ENCODE measurements at places on chromosomes 13 and 19.
A peak's percentile ranks its signal among the peaks of the same experiment; 100 is the strongest.

GRCh38 chr19:32186542-32187330, 158.7 kb upstream of the ZNF507 start:
- no peak for DNase-seq

GRCh38 chr13:46307554-46307953, 79.5 kb downstream of the RUBCNL start:
- no peak for DNase-seq

DNA sequence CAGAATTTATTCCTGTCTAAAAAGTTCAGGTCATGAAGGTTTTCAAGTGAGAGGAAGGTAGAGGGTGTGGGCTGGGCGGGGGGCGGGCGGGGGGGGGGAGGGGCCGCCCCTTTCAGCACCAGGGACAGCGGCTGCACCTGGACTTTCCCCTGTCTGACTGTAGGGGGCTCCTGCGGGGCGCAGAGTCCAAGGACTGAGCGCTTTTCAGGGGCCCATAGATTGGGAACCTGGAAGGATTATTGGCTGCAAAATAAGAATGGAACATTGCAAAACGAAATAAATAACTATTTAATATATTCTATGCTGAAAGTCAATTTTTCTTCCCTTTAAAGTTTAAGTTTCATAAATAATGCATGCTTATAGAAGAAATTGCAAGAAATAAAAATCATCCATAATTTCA, 8.9 kb upstream of the CYP4F3 start:
- peak; percentile 2 for DNase-seq

DNA sequence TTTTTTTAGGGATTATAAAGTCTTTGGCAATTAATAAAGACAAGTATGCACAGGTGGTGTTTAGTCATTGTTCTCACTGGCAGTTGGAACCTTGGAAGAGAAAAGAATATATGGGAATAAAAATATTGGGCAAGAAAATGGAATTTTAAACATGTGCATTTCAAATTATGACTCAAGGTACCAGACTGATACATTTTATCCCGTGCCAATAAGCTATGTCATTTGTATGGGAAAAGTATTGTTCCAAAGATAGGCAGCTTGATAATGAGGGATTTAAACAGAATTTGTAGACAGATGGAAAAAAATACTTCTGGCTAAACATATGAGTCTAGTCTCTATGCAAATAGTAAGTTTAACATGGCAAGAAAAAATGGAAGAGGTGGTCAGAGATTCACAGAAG, 169.5 kb upstream of the UFM1 start:
- no peak for DNase-seq

DNA sequence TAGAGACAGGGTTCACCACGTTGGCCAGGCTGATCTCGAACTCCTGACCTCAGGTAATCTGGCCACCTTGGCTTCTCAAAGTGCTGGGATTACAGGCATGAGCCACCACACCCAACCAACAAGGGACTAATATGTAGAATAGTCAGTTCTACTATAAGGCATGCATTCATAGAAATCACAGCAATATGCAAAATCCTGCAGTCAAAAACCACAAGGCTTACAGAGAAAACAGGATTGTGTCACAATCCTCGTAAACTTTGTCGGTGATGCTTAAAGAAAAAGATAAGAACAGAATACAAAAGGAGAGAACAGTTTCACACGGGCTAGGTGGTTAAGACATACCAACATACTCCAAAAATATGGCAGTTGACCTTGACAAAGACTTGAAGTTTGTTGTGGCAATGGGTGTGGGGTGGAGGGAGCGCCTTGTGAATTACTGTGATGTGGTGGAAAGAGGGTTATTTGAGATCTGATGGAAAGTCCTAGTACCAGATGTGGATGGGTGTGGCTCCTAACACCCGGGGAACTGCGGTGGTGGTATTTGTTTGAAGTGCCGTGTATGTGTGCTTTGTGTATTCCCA, 12.4 kb downstream of the NOSIP start:
- peak; percentile 67 for DNase-seq

DNA sequence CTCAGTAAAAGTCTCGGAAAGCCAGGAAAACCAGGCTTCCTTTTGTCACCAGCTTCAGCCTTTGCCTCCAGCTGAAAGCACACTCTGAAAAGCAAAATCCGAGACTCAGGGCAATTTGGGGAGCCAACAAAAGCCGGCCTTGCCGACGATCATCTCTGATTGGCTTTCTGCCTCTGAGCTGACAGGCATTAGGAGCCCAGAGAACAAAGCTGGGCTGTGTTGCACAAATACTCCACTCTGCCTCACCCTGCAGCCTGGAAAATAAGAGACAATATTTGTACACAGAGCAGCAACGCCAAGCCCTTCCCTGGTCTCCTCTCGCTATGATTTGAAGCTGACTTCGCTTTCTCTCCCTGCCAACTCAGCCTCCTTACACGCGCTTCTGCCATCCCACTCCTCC, 46.9 kb downstream of the CACNA1A start:
- no peak for DNase-seq

DNA sequence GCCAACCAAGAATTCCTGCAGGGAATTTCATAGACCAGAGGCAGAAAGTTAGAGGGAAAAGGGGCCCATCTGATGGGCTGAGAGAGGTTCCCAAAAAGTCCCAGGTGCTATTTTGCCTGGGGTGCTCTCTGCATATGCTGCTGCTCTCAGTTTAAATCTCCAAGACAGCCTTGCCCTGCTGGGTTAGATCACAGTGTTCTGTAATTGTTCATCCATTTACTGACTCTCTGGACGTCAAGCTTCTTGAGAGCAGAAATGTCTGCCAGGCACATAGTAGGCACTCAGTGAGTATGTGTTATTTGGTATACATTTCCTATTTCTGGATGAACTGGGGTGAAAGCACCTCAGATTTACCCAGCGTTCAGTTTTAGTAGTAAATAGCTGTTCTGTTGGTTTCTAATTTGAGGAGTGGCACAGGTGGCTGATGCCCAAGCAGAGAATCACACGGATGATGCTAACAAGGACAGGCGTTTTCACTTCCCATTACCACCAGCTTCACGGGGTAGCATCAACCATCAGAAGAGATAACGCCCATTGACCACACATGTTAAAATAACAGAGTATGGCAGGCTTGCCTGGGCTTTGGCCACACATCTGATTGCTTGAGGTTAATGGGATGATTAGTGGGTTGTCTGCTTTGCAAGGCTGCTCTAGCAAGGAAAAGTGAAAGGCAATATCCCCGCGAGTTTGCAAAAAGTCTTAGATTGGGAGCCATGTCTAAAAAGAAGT, 161.1 kb downstream of the SLC7A1 start:
- DNase-seq = no peak

DNA sequence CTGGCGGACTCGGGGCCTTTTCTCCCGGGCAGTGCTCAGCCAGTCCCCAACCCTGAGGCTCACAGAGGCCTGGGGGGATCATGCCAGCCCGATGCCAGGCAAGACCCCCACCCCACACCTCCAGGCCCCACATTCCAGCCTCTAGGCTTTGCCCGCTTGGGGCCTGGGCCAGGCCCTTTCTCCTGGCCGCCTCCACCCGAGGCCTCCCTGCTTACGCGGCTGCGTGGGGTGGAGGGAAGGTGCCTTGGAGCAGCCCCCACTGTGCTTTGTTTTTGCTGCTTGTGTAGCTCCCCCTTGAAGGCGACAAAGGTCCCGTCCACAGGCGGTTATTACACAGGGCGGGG, 38.4 kb downstream of the SMIM24 start:
- DNase-seq = no peak

DNA sequence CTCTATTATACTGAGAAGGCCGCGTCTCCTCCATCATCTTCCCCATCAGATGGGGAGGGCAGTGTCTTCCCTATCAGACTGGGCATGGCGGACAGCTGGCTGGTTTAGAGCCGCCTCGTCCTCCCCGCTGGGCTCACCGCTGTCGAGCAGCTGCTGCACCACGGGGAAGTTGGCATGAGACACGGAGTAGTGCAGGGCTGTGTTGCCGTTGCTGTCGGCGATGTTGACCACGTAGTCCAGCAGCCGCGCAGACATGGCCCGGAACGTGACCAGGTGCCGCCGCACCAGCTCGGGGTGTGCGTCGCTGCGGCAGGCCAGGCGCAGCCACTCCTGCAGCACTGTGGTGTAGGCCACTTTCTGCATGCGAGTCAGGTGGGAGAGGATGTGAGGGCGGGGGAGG, 18.8 kb upstream of the SPC24 start:
- DNase-seq = no peak

DNA sequence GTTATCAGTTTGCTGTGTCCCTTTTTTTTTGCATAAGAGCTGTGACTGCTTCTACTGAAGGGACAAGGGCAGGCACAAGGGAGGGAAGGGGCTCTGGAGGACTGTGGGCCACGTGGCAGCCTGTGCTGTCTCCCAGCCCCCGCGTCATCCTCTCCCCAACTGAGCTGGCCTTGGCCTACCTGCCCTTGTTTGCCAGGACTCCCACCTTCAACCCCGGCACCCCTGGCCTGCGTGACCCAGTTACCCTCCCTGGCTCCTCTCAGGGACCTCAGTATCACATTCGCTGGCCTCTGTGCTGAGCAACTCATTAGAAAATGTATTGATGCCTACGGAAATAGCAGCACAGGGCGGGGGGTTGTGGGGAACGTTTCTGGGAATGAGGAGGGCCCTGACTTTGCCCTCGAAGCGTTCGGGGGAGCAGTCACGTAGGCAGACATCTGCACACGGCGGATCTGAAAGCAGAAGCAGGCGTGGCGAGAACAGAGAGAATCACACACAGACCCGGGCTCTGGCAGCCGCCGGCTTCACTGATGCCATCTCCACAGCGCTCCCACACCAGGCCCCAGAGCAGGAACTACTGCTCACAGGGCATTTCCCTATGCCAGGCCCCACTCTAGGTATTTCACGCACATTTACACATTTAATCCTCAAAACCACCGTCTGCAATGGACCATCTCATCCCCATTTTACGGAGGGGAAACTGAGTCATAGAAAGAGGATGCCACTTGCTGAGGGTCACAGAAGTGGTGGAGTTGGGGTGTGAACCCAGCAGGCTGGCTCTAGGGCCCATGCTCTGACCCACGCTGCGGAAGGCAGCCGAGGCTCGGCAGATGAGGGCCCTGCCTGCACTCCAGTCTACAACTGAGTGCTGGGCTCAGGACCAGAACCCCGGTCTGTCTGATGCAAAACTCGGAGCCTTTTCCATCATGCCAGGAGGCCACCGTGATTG, 5.7 kb upstream of the ATF5 start:
- no peak for DNase-seq

DNA sequence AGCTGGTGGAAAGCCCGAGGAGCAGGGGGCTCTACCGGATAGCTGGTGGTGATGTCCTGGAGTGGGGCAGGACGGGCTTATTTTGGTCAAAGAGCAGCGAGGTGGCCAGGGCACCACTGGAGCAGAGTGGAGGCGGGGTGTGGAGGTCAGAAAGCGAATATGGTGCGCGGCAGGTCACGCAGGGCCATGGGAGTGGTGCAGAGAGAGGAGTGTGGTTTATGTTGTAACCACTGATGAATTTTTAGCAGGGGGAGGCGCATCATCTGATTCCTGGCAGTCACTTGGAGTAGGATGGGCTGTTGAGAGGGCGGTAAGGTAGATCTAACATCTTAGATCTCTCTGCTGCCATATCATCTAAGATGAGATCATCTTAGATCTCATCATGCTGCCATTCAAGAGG, 1.4 kb upstream of the ZNF414 start:
- DNase-seq = peak; percentile 24

DNA sequence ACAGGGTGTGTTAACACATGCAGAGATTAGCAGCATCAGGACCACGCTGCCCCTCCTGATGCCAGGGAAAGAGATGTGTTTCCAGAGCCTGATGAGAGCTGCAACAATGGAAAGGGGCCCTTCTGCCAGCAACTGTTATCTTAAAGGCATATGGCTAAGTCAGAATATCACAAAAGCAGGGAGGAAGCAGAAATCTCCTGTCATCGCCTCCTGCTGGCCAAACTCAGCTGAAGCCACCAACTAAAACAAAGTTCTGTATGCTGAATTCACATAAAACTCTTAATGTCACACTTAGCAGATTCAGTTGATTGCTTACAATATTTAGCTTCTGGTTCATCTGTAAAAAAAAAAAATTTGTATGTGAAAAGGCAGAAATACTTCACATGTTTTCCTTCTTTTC, 178.2 kb downstream of the GPC5 start:
- DNase-seq = no peak

- DNase-seq = no peak
These were observed 4.0 kb downstream of the SYT5 start for GRCh38 chr19:55176076-55176475.

DNA sequence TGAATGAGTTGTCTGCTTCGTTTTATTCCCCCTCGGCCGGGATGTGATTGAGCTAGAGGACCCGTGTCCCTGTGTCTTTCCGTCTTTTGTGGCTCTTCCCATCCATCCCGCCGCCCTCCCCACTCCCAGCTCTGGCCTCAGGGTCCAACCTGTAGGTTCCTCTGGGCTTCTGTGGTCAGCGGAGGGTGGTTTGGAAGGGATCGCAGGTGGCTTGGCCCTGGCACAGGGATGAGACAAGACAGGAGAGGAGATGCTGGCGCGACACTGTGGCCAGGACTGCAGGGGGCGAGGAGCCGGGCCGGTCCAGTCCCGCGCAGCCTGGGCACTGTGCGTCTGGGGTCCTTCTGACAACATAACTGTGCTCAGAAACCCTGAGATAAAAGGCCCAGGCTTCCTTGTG, 2.0 kb downstream of the EVI5L start:
- DNase-seq = no peak

GRCh38 chr13:70694996-70695715, 586.9 kb upstream of the KLHL1 start:
- DNase-seq = no peak

DNA sequence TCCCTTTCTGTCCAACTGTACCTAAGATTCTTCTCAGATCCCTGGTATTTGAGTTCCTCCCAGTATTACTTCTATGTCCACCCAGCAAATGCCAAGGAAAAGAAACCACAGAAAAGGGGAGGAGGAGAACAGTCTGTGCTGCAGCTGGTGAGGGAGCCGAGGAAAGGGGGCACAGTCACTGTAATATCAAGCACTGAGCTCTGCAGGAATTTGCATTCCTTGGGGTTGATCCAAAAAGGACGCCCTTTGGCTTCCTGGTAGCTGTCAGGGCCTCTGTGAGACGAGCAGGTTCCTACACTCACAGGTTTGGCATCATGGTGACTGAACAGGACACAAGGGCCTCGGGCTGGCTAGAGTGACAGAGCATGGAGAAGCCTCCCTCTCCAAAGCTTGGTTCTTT, 273.4 kb downstream of the NHLRC3 start:
- DNase-seq = no peak

- DNase-seq = no peak
These were observed 136.8 kb downstream of the KATNAL1 start for GRCh38 chr13:30170569-30170968.

All from T follicular helper cell (primary cell).